T follicular helper cell (primary cell): ENCODE measurements at places on chromosomes 3 and 15.

DNA sequence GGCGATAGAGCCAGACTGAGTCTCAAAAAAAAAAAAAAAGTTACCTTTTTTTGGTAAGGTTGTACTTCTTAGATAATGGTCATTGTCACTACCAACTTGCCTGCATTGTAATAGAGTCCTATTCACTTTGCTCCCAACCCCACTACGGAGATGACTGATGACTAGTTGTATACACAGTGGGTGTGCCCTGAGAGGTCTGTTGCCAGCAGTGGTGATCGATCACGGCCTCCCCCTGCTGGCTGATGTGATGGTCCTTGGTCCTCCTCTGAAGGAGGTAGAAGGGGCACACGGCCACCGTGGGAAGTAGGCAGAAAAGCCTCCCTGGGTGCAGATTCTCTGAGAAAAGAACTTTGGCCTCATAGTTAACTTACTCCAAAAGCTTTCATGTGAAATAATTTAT, 10.7 kb downstream of the GCNT3 start:
- peak; percentile 1 for DNase-seq

DNA sequence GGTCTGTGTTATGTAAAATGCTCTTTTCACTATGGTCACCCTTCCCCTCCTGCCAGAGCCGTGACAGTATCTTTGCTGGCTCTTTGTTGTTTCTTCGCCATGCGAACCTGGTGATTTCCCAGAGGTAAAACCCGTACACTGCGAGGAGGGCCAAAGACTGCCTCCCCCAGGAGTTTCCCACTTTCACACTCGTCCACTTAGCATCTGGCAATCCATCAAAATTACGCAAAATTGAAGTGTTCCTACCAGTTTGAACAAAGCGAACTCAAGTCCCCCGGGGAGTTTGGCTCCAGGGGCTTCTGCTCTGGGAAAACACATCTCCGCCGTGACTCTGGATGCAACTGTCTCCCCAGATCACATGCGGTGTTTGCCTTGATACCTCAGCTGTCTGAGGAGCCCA, 239.9 kb downstream of the FAM43A start:
- DNase-seq = no peak

DNA sequence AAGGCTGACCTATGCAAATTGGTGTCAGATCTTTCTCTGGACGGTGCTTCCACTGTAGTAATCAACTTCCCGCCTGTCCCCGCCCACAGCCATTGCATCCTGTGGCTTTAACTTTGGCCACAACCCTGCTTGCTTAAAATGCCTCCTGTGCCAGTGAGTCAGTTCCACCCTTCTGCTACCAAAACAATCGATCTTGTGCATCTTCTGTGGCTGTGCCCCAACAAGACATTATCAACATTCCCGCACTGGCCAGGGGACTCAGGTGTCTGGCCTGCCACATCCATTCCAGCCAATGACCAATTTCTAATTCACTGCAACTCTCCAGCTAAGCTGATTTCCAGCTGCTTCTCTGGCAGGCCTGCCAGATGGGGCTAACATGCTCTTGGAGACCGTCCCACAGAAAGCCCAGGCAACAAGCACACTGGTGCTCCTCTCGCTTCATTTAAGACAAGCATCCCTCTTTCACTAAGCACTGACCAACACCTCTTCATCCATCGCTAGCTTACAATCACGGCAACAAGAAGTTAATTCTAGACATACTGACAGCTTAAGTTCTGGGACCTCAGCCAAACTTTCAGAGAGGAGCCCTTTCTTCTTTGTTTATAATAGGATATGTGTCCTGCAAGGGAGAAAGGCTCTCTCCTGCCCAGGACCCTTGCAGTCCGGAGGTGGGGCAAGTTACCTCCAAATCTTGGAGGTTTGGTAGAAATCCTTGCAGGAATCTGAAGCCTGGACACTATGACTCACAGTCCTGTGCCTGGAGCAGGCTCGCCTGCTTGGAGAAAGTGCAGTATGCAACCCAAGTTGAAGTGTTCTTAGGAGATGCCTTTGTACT, 6.7 kb downstream of the CA12 start:
- no peak for DNase-seq

- no peak for DNase-seq
Observed at GRCh38 chr3:168094580-168094876, 1.2 kb downstream of the GOLIM4 start.

DNA sequence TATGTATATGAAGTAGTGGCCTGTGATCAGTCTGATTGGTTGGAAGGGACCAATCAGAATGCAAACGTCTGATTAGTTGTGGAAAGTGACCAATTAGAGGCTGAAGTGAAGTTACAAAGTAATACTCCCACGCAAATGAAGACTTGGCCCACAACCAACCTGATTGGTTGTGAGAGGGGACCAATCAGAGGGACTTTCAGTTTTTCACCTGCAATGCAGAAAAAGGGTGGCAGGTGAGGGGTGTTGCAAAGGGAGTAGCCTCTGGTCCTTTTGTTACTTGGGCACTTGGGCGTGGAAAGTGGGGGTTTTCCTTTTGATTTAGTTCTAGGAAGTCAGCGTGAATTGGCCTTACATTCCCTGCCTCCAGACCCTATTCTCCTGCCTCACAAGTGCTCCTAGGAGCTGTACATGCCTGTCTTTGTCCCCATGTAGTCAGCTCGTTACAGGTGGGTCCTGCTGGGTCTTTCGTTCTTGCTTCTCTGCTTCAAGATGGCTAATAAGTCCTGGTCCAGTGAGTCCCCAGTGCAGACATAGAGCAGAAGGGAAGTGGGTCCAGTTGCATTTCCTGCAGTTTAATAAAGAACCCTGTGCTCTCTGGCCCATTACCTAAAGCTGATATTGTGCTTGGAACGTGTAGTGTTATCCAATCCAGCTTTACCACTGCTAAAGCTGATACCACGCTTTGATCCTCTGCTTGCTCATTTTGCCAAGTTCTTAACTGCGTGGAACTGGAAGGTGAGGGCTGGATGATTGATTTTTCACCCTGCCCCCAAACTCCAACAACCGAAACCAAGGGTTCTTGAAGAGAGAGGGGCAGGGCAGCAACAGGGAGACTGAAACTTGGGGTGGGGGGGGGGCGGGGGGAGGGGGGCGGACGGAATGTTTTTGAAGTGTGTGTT, 46.0 kb upstream of the CD47 start:
- no peak for DNase-seq

GRCh38 chr3:112560307-112560706, 1.5 kb downstream of the ATG3 start:
- no peak for DNase-seq

DNA sequence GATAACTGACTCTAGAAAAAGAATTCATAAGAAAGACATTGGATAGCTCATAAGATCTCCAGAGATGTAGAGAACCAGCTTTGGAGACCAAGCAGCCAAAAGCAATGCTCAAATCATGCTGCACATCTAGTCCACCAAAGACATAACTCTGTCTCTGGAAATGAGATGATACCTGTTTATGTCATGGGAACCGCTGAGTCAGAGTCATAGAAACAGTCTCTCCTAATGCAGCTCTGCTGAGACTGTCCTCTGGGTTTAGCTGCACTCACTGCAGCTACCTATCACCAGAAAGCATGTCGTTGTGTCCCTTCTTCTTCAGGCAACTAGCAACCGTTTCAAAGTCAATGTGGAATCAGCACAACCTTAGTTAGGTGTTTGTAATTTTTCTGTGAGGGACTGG, 218.5 kb upstream of the ROBO1 start:
- no peak for DNase-seq

DNA sequence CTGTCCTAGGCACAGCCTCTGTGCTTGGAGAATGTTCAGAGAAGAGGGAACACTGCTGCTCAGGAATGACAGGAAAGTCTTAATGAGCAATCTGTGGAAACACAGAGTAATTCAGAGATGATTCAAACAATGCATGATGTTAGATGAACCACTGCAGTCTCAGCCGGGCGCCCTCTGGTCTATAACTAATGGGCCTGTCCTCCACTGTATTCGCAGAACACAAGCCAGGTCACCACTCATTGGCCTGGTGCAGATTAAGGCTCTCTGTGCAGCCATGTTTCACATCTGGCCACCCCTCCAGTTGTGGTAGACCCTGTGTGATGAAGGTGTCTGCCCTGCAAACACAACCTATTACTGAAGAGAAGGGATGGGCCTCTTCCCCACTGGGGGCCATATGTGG, 281.7 kb upstream of the ROPN1 start:
- DNase-seq = no peak

GRCh38 chr3:153901991-153902390, 219.2 kb upstream of the ARHGEF26 start:
- no peak for DNase-seq

GRCh38 chr15:72827226-72827625, 43.7 kb upstream of the ADPGK start:
- DNase-seq = no peak

DNA sequence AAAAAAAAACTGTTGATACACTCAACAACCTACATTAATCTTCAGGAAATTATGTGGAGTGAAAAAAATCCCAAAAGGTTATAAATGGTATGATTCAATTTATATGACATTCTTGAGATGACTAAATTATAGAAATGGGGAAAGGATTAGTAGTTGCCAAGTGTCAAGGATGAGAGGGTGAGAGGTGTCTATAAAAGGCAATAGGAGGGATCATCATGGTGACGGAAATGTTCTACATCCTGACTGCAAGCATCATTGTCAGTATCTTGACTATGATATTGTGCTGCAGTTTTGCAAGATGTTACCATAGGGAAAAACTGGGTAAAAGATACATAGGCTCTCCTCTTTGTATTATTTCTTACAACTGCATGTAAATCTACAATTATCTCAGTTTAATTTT, 125.6 kb downstream of the FRMD5 start:
- DNase-seq = no peak

DNA sequence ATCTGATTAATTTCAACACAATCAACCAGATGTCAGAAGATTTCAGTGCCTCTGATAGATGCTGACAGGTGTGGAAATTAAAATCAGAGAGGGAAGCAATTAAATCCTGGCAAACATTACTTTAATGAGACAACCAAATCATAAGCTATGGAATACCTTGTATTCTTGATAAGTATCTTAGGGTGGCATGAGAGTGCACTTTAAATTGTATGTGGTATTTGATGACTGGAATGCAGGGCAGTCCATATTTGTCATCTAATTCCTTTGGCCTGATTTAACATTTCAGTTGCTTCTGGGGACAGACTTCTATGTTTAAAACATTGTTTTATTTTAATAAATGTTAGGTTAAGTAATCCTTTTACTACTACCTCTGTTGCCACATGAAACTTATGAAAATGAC, 184.1 kb downstream of the LPP start:
- DNase-seq = no peak

GRCh38 chr15:72358121-72358520, 17.7 kb downstream of the HEXA start:
- DNase-seq = no peak

DNA sequence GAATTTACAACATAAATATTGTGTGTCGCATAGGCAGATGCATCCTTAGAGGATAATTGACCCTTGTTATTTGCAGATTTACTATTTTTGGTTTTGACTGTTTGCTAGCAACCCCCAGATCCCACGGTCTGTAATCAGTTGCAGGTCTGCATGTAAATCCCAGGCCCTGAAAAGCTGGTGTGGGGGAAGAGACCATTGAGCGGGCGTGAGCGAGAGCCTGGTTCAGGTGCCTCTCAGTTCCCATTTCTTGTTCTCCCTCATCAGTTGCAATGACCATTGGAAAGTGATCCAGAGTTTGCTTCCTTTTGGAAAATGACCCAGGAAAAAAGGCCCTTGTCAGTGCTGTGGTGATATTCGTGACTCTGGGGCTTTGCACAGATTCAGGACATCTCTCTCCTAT, 238.9 kb downstream of the UACA start:
- DNase-seq = no peak

- no peak for DNase-seq
Observed at GRCh38 chr3:138331143-138331894, 1.7 kb upstream of the NME9 start.

DNA sequence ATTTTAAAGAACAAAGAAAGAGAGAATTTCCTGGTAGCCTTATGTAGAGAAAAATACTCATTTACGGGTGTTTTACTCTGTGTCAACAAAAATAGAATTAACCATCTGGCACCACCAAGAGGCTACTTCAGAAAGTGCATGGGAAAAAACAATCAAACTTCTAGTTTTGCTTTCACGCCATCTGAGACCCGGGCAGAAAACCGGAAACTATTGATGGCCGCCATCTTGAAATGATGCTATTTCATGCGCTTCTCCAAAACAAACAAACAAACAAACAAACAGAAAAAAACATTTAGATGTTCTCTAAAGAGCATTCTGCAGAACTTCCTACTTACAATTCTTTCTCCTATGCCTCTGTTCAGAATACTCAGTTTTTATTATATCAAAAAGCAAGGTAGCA, 49.4 kb upstream of the SYNPR start:
- DNase-seq = no peak

- no peak for DNase-seq
Observed at GRCh38 chr3:13879102-13879945, 547 bp downstream of the WNT7A start.

DNA sequence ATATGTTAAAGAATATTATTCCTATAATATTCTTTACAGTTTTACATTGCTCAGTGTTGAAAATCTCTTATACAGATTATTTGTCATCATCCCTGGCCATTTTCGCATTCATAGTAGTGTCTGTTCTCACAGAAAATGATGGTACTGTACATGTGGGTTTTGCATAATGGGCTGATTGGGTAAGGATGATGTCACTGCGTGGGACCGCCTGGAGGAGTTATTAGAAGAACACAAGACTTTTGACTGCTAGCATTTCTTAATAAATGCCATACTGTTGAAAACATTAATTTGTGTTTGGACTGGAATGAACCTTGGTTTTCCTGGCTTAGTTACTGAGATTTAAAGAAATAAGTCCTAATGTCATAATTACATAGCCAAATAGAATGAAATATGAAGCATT, 20.3 kb downstream of the LRCH3 start:
- DNase-seq = no peak

DNA sequence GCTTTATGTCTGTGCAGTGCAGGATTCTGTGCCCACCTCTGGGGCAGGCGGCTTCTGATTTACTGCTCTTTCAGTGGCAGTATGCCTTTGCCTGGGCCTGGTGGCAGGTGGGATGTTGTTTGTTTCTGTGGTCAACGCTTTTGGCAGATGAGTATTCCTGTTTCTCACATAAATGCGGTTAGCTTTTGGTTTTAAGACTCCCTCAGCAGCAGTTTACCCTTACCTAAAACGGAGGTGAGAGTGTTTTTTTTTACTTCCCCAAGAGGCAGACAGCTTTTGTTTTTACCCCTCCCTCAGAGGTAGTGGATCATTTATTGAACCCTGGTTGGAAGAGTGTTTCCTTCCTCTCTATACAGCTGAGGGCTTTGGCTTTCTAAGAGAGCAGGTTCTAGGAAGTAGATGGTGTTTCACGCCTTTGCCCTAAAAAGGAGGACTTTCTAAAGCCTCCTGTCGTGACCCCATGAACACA, 134.1 kb upstream of the PLSCR5 start:
- no peak for DNase-seq
